Amniotic epithelial cell (primary cell): ENCODE measurements at places on chromosomes 5 and 9.

GRCh38 chr5:142286111-142286510, 38.7 kb downstream of the SPRY4 start:
- DNase-seq, result no peak

DNA sequence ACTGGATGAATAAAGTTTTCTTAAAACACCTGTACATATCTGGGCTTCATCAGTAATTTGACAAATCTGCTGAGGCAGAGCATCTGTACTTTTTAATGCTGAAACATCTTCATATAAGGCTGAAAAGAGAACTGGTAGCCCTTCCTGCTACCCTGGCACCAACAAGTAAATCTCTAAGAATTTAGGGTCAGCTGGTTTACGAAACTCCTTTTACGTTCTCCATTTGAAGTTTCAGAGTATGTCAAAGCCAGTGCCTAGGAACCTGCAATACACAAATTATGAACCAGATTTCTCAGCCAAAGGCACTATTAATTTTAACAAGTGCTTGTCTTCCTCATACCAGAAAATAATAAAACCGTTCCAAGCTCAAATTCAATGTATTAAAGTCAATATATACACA, 3.8 kb downstream of the ZFAND5 start:
- no peak for DNase-seq

GRCh38 chr5:149018909-149019443, 43.9 kb downstream of the SH3TC2 start:
- no peak for DNase-seq

GRCh38 chr9:89413963-89414638, 83.8 kb downstream of the SEMA4D start:
- no peak for DNase-seq

DNA sequence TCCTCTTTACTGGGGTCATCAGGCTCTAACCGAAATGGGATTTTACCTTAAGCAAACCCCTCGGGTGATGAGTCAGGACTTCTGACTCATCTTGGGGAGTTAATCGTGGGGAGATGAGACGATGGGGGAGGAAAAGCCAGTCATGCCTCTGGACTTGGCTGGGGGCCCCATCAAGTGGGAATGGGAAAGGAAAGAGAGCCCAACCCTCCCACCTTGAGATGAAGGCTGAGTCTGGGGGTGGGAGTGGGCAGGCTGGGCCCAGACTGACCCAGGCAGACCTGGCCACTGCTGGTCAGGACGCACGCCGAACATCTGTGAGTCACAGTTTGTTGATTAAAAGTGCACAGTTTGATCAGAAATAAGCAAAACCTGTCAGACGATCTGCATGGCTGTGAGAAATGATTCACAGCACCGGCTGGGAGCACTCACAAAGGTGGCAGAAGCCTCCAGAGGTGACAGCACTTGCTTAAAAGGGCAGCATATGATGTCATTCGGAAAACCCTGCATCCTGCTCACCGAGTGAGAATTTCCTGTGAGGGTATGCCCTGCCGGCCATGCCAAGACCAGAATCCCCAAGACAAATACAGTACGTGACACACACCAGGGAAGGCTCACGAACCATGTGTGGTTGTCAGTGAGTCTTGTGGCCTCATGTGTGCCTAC, 50.0 kb upstream of the SLC25A51 start:
- DNase-seq, result peak; percentile 95

GRCh38 chr9:133141833-133142595, 21.0 kb upstream of the RALGDS start:
- DNase-seq, result no peak

DNA sequence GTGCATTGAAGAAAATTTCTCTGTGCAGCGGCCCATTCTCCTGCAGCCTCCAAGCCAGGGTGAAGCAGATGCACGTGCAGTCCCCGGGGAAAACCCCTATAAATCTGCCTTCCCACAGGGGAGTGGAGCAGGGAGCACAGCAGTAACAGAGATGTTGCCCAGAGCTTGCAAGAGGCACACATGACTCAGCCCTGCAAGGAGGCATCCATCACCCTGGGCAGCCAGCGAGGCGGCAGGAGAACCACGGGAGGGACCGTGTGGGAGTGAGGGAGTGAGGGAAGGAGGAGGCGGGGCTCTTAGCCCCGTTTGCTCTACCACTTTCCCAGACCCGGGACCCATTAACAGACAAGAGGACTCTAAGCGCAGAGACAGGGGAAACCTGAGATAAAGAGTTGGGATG, 96.2 kb upstream of the ARAP3 start:
- peak; percentile 98 for DNase-seq

DNA sequence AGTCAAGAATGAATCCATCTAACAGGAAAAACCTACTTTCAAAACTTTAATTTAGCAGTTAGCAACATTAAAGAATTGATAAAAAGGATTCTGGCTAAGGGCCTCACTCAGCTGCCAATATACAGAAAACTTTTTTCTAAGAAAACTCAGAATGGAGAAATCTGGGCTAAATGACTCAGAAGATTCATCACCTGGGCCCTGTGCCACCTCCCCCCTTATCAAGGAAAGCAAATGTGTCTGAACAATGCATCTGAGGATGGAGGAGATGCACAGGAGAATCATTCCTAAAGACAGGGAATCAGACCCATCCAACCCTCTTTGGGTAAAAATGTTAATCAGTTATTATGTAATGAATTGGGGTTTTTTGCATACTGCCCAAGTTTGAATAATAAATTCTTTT, 592.0 kb upstream of the DMAC1 start:
- DNase-seq, result no peak

DNA sequence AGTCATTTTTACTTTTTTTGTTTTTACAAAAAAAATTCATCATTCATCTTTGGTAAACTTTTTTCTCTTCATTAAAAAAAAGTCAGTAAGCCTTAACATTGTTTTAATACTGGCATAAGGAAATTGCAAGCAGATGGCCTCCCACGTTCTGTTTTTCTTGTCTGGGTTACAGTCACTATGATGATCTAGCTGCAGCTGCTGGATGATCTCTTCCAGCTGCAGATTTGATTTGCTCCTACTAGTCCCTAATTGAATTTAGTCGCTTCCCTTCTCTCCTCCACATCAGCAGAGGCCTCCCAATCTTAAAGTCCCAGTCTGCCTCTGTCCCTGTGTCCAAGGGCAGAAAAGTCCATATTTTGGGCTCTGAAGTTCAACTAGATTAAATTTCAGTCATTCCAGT, 106.8 kb upstream of the PTGER4 start:
- no peak for DNase-seq

DNA sequence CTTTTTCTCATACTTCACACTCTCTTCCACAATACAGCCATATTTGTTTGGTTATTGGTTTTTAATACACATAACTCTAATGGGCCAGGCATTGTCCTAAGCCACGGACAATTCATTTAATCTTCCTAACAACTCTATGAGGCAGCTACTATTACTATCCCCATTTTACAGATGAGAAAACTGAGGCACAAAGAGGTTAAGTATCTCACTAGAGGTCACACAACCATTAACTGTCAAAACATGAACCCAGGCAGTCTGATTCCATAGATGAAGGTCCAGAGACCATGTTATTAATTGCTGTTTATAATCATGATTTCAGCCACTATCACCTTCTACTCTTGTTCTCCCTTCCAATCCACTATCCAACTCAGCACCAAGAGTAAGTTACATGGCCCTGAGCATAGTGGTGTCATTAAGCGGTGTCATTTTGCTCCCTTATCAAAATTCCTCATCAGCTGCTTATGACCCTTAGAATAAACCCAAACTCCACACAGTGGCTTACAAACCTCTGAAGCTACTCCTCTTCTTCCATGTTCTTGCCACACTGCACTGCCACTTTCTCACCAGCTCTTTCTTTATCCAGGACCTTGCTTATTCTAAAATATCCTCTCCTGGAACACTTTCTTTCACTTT, 22.7 kb downstream of the CLINT1 start:
- no peak for DNase-seq
